ENCODE measurements at places on chromosomes 1 and 21.

DNA sequence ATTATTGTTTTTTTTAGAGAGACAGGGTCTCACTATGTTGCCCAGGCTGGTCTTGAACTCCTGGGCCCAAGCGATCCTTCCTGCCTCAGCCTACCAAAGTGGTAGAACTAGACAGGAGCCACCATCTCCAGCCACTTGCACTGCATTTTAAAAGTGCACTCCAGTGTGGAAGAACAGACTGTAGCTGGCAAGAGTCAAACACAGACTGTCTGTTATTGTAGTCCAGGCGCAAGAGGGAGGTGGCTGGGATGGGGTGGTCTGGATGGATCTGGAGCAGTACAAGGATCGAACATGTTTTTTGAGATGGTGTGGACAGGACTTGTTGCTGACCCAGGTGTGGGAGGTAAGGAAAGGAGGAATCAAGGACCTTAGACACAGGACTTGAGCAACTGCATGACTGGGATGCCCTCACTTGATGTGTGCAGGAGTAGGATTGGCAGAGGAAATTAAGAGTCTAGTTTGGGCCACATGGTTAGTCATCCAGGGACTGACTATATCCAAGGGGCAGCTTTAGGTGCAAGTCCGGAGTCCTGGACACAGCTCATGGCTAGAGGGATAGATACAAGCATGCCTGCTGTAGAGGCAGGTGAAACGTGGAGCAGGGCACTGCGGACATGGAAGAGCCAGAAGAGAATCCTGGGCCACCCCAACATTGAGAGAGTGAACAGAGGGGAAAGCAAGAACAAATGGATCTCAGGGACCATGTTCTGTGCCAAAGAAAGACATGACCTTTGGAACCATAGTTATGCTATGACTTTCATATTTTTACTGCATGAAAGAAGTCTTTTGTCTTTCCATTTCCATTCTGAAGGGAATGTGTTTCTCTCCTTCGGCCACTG is 42.0 kb downstream of the ELK4 start:
- no peak for DNase-seq

- no peak for DNase-seq
These were observed 54.9 kb upstream of the NBPF3 start for GRCh38 chr1:21385022-21385421.

GRCh38 chr1:220879509-220880361 is 492 bp downstream of the HLX start:
- peak; percentile 47 for DNase-seq

DNA sequence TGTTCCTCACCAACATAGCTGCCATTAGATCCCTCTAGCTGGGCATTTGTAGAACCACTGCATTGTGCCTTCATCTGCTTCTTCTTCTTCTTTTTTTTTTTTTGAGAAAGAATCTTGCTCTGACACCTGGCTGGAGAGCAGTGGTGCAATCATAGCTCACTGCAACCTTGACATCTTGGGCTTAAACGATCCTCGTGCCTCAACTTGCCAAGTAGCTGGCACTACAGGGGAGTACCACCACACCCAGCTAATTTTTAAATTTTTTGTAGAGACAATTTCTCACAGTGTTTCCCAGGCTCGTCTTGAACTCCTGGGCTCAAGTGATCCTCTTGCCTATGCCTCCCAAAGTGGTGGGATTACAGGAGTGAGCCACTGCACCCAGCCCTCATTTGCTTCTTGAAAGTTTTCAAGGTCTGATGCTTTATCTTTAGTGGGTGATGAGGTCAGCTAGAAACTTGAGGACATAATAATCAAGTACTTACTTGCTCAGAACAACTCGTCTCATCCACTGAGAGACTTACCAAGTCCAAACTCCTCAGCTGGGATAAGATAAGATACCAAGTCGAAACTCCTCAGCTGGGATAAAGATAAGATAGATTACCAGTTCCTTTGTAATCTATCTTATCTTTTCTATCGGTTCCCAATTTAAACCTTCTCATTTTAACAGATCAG is 71.5 kb downstream of the MACF1 start:
- DNase-seq = no peak

DNA sequence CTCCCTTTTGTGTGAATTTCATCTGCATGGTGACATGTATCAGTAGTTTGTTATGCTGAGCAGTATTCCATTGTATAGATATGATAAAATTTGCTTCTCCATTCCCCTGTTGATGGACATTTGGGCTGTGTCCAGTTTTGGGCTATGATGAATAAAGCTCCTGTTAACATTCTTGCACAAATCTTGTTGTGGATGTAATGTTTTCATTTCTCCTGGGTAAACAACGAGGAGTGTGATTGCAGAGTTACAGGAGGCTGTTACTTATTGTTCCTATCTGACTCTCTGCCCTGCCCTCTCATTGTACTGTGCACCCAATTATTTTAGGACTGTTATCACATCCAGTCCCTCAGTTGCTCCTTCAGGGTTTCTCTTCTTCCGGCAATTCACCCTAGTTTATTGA is 24.2 kb downstream of the MAPKAPK2 start:
- DNase-seq = peak; percentile 53

GRCh38 chr21:33314111-33314510 is 10.7 kb upstream of the IFNAR1 start:
- DNase-seq = no peak

- no peak for DNase-seq
These were observed 188.1 kb upstream of the SAMSN1 start for GRCh38 chr21:14734191-14734590.
